IMR-90 (cell line): ENCODE measurements at places on chromosomes 1 and 21. TPM values are rescaled to one million over a fixed set of nuclear protein-coding genes. Genes with fewer than 3 reads are reported as not detected.

DNA sequence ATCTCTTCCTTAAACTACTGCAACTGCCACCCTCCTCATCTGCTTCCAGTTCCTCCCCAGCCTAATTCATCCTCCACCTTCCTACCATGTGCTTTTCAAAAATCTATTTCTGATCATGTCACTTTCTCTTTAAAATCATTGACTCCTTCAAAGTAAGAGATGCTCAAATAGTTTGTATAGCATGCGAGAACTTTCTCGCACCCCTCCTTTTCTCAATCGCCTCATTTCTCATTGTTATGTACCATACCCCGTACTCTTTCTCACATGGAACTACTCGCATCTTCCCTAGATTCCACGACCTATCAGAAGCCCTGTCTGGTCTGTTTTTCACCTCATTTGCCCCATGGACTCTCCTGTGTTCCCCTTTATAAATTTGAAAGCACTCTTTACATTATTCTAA, 238.2 kb downstream of the NRIP1 start:
- no peak for DNase-seq

GRCh38 chr1:208107425-208108212, 136.6 kb downstream of the PLXNA2 start:
- peak; percentile 77 for DNase-seq

GRCh38 chr1:145926686-145927062, 610 bp downstream of the RBM8A start:
- no peak for DNase-seq

DNA sequence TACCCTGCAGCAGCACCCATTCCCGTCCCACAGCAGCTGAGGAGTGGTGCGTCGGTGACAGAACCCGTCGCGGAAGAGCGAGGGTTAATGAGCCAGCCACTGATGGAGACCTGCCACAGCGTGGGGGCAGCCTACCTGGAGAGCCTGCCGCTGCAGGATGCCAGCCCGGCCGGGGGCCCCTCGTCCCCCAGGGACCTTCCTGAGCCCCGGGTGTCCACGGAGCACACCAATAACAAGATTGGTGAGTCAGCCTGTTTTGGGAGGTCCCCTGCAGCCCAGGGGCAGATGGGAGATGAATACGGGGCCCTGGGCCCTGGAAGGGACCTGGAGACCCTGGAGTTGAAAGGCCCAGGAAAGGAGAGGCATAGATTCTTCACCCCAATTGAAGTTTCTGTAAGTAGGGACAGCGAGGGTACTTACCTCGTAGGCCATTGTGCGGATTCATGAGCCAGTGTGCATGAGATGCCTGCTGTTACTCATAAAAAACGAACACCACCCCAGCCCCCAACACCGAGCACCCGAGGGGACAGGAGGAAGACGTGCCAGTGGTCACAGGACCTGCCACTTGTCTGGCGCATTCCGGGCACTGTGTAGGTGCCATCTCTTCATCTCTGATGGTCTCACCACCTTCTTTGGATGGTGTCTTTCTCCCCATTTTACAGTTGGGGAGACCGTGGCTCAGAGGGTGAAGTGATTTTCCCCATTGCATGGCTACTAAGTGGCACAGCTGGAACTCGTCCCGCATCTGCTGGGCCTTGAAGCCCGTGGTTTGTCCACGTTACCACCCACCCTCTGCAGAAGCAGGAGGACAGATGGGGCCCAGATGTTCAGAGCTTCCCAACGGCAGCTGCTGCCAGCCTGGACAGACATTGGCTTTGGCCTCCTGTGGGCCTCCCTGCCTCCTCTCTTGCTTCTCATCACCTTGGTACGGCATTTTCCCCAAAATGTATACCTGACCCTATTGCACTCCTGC, 28.3 kb upstream of the TNFRSF1B start:
- peak; percentile 28 for DNase-seq

The USH2A gene
- total RNA-seq, result under 0.01 TPM in 2 replicates

- DNase-seq, result no peak
Measured at GRCh38 chr1:208044589-208045462, 133.9 kb upstream of the CD34 start.

DNA sequence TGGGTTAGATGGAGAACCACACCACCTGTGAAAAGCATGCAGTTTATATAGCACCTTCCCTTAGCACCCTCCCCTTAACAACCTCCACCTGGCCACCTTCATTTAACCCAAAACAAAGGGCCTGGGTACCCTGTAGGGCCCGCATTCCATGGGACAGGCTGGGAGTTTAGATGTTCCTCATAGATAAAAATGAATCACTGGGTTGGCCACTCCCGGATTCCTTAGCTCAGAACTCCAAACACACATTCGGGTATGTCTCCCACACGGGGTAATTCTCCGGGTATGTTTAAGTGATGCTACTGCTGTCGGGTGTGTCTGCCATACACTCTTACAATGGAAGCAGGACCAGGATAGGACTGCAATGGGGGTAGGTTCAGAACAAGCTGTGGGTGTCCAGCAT, 43.9 kb upstream of the FOXO6 start:
- no peak for DNase-seq

- no peak for DNase-seq
Measured at GRCh38 chr1:224149709-224150108, 33.3 kb upstream of the DEGS1 start.

- no peak for DNase-seq
Measured at GRCh38 chr1:219215477-219215876, 41.8 kb downstream of the LYPLAL1 start.

The CD52 gene
- total RNA-seq, result not detected in 2 replicates

The FMO5 gene
- total RNA-seq, result 0.36 and 0.83 TPM in 2 replicates

GRCh38 chr1:942411-942821, 16.6 kb downstream of the NOC2L start:
- no peak for DNase-seq

DNA sequence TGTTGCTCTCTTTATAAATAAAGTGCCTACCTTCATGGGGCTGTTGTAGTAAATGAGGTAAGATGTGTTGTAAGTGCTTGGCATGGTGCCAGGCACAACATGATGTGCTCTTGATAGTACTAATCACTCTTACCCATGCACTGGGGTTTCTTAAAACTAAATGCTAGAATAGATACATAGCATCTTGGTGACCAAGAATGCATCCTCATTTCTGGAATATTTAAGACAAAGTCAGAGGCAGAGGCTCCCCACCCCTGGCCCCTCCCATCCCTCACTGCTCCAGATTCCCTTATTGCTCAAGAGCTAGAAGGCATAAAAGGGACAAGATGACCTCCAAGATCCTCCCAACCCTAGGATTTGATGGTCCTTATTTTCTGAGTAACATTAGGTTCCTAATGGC, 61.3 kb downstream of the GLUL start:
- DNase-seq, result no peak

DNA sequence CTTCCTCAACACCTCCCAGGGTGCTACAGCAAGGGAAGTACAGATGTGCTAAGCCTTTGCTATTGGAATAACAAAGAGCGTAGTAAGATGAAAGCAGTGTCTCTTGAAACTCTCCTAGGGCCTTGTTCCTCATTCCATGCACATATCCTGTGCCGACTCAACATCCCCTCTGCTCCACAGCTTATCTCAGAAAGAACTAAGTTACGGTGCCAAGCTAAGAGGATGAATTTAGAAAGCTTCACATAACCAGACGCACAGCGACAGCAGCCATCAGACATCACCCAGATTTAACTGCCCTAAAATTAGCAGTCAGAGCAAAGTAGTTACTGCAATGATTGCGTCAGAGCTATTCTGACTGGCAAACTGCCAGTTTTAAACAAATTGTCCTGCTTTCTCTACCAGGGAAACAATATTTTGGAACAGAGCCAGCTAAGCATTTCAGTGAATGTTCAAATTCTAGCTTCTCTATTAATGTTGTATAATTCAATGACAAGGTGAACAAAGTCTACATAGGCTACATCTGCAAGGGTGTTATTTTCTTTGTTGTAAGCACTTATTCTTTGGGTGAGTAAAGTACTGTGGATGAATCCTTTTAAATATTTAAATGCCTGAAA, 9.5 kb downstream of the SIPA1L2 start:
- peak; percentile 71 for DNase-seq

The TRIM46 gene
- total RNA-seq, result 2.3 and 2.5 TPM in 2 replicates

DNA sequence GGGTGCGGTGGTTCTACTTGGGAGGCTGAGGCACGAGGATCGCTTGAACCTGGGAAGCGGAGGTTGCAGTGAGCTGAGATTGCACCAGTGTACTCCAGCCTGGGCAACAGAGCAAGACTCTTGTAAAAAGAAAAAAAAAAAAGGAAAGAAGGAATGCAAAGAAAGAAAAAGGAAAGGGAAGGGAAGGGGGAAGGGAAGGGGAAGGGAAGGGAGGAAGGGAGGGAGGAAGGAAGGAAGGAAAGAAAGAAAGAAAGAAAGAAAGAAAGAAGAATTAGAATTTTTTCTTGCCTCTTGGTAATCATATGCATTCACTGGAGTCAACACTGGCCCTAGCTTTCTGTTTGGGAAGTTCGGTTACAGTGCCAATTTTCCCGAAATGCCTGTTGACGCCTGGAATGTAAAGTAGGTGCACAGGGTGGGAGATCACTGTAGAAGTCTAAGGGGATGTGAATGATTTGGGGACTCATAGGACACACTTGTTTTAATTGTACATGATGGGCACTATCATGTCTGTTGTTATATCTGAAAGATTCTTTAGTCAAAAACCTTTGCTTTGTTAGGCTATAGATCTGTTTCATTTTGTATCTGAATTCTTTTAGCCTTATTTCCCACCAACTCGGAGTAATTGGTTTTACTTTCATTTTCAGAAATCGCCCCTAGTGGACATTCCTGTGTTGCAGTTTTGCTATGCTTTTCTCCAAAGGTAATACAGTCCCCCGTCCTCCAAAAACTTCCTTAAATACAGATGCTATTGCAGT, 59.8 kb upstream of the MORC3 start:
- peak; percentile 73 for DNase-seq

- DNase-seq, result no peak
Measured at GRCh38 chr1:92786111-92786901, 1.4 kb upstream of the EVI5 start.

- no peak for DNase-seq
Measured at GRCh38 chr21:31530364-31530763, 129.1 kb upstream of the SOD1 start.

DNA sequence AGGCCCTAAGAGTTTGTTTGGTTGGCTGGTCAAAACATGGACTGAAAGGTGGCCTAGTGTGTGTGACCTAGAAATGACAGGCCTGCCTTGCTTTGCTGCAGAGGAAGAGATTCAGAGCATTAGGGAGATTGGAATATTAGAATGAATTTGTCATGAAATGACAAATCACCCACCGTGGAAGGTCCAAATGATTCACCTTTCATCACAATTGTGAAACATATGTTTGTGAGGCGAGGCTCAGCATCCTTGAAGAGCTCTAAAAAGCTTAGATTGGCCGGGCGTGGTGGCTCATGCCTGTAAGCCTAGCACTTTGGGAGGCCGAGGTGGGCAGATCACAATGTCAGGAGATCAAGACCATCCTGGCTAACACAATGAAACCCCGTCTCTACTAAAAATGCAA, 5.5 kb downstream of the LCE1B start:
- no peak for DNase-seq

DNA sequence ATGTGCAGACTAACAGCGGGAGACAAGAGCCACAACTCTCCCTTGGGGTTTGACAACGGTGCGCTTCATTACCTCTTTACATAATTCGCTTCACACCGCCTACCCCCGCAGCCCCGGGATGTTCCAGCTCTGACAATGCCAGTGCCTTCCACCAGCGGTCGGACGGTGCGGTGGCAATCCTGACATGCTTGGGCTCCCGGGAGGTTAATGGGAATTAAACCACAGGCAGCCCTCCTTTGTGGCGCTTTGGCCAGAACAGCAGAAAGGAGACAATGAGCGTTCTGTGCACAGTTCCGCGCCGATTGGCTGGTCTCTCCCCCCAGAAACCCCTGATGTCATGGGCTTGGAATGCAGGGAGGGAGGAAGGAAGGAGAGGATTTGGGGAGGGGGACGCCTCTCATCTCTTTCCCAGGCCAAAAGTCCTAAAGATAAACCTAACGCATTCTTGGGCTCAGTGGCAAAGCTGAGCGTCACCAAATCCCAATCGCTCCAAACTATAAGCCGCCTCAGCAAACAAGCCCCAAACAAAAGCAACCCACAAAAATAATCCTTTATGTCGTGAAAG, 1.3 kb downstream of the CNN3 start:
- peak; percentile 87 for DNase-seq
